ENCODE measurements at places on chromosomes 4 and X. TPM values are rescaled to one million over a fixed set of nuclear protein-coding genes. Genes with fewer than 3 reads are reported as not detected.

TCEAL5 gene
- not detected for total RNA-seq

PPBP gene
- not detected for total RNA-seq

DOK7 gene
- not detected for total RNA-seq

SLC6A14 gene
- not detected for total RNA-seq

DNA sequence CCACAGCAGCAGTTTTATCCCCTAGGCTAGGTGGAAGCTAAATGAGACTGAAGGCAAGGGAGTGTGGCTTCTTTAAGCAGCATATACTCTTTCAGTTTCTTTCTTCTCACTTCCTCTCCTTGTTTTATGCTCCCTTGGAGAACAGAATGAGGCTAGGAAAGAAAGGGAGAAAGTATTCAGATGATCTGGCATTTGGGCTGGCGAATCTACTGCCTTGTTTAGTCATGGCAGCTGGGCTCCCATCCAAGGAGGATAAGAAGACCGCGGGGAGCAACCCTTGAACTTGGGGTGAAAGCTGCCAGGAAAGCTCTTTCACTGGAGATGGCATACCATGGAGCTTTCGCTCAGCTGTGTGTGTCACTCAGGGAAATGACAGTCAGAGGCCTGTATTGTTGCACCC lies 72.1 kb downstream of the ARHGEF38 start:
- H3K4me1 ChIP-seq, result no peaks in the 10 kb centered on the region
- DNase-seq, result no peak
- H3K36me3 ChIP-seq, result no peaks in the 10 kb centered on the region
- H3K4me3 ChIP-seq, result no peak overlapping the region

DNA sequence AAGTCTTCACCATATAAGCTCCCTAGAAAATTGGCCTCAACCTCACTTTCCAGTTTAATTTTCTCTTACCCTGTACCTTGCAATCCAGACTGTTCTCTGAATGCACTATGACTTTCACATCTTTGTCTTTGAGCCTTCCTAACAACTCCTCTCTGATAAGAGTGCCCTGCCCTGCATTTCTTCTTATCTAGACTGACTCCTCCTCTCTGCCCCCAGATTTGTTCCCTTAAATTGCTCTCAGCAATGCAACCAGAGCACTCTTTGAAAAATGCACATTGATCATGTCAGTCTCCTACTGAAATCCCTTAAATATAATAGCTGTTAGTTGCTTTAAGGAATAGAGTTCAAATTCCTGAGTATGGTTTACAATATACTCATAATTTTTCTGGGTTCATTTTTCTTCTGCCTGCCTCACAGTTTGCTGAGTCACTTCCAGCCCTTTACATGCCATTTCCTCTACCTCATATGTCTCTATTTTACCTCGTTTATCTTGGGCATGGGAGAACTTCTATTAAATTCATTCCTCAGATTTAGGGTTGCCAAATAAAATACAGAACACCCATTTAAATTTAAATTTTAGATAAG lies 582.7 kb upstream of the AADAT start:
- H3K27ac ChIP-seq, result no peak overlapping the region
- H3K4me1 ChIP-seq, result no peaks in the 10 kb centered on the region
- no peaks in the 10 kb centered on the region for H3K36me3 ChIP-seq

GRCh38 chrX:117701050-117701449 lies 415.6 kb downstream of the KLHL13 start:
- DNase-seq, result no peak
- H3K27ac ChIP-seq, result no peak overlapping the region
- H3K4me1 ChIP-seq, result no peaks in the 10 kb centered on the region
- no peak overlapping the region for H3K4me3 ChIP-seq
- H3K27me3 ChIP-seq, result no peaks in the 10 kb centered on the region

GRCh38 chrX:139831017-139831416 lies 101.8 kb downstream of the ATP11C start:
- peaks cover 35% of the 10 kb centered on the region for H3K4me1 ChIP-seq
- H3K4me3 ChIP-seq, result no peak overlapping the region
- H3K27me3 ChIP-seq, result no peaks in the 10 kb centered on the region
- H3K36me3 ChIP-seq, result peaks cover under 1% of the 10 kb centered on the region

DNA sequence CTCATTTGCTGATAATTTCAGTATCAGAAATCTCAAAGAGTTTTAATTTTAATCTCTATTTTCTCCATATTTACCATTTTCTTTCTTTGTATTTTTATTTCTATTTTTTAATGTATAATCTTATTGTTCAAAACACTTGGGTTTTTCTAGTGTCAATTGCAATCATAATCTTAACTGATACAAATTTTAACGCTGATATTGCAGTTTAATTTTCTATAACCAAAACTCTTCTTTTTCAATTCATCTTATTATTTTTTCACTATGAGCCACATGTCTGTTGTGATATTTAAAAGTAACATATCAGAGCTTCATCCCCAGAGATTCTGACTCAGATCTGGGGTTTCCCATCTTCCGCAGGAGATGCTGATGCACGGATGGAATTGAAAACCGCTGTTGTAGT lies 16.2 kb downstream of the ADAM29 start:
- H3K27ac ChIP-seq, result no peak overlapping the region
- H3K4me1 ChIP-seq, result no peaks in the 10 kb centered on the region
- H3K36me3 ChIP-seq, result no peaks in the 10 kb centered on the region
- H3K27me3 ChIP-seq, result no peaks in the 10 kb centered on the region
- H3K4me3 ChIP-seq, result no peak overlapping the region
- DNase-seq, result no peak

GRCh38 chrX:108270739-108271396 lies 167.4 kb downstream of the COL4A6 start:
- no peaks in the 10 kb centered on the region for H3K36me3 ChIP-seq
- no peak for DNase-seq
- no peak overlapping the region for H3K27ac ChIP-seq

DNA sequence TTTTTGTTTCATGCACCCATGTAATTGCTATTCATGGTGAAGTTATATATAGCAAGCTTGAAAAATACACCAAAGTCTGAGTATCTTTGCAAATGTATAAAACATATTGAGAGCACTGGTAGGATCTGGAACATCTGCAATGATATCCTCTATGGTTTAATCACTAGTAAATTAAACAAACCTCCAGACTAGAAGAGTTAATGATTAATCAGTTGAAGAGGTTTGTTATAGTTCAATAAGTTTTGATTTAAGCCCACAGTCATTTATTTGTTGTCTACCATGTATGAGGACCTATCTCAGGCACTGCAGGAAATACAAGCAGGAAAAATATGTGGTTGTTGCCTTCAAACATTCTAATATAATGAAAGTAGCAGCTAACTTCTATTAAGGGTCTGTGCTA lies 16.5 kb downstream of the CYBB start:
- peaks cover 13% of the 10 kb centered on the region for H3K4me1 ChIP-seq
- no peaks in the 10 kb centered on the region for H3K27me3 ChIP-seq
- H3K27ac ChIP-seq, result no peak overlapping the region
- no peak for DNase-seq
- no peaks in the 10 kb centered on the region for H3K36me3 ChIP-seq
- no peak overlapping the region for H3K4me3 ChIP-seq

DNA sequence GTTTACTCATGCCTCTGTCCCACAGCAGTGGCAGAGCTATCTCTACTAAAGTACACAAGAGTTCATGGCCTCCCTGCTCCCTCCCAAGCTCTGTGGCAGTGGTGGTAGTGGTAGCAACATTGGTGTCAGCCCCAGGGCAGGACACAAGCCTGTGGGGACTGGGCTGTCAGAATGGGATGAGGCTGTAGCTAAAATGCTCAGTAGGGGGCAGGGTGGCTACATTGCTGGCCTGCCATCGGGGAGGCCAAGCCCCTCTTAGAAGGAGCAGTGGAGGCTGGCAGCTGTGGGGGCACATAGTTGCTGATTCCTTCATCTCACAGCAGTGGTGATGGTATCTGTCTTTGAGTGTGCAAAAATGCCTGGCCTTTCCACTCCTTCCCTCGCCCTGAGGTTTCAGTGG lies 461.7 kb downstream of the PCDH18 start:
- no peak for DNase-seq
- no peaks in the 10 kb centered on the region for H3K27me3 ChIP-seq
- no peaks in the 10 kb centered on the region for H3K36me3 ChIP-seq
- no peak overlapping the region for H3K4me3 ChIP-seq
- no peak overlapping the region for H3K27ac ChIP-seq
- H3K4me1 ChIP-seq, result no peaks in the 10 kb centered on the region

GRCh38 chr4:56909086-56909894 lies 1.6 kb downstream of the REST start:
- DNase-seq, result no peak
- no peaks in the 10 kb centered on the region for H3K27me3 ChIP-seq
- H3K4me3 ChIP-seq, result peak overlapping the region; percentile 94
- peak overlapping the region; percentile 96 for H3K27ac ChIP-seq
- H3K36me3 ChIP-seq, result peaks cover 28% of the 10 kb centered on the region
- peaks cover 41% of the 10 kb centered on the region for H3K4me1 ChIP-seq

- H3K27me3 ChIP-seq, result no peaks in the 10 kb centered on the region
- H3K36me3 ChIP-seq, result peaks cover 2% of the 10 kb centered on the region
- no peak overlapping the region for H3K4me3 ChIP-seq
- no peak overlapping the region for H3K27ac ChIP-seq
- peaks cover 17% of the 10 kb centered on the region for H3K4me1 ChIP-seq
Measured at GRCh38 chr4:70749313-70749712, 27.5 kb downstream of the RUFY3 start.

- no peaks in the 10 kb centered on the region for H3K27me3 ChIP-seq
- no peaks in the 10 kb centered on the region for H3K4me1 ChIP-seq
- no peak overlapping the region for H3K4me3 ChIP-seq
- no peak for DNase-seq
Measured at GRCh38 chrX:151745651-151746050, 11.1 kb downstream of the CNGA2 start.

- no peak for DNase-seq
- H3K27ac ChIP-seq, result no peak overlapping the region
Measured at GRCh38 chr4:142095886-142096605, 459.7 kb downstream of the IL15 start.

DNA sequence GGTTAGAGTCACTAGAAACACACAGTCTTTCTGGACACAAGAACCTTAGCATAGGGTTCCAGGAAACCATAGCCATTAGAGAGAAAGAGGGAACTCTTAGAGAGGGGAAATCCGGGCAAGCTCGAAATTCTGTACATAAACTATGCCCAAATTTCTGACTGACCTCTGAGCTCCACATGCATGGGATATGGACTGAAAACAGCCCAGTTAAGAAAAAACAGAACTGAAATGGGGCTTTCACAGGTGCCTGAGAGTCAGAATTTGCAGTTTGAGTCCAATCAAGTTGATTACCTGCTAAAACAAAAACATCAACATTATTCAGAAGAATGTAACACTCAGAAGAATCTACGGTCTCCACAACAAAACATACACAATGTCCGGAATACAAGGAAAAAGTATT lies 13.1 kb downstream of the DCHS2 start:
- H3K4me3 ChIP-seq, result no peak overlapping the region
- no peak for DNase-seq
- H3K27ac ChIP-seq, result no peak overlapping the region
- H3K36me3 ChIP-seq, result no peaks in the 10 kb centered on the region
- H3K4me1 ChIP-seq, result no peaks in the 10 kb centered on the region

GRCh38 chr4:7960790-7961655 lies 21.4 kb upstream of the AFAP1 start:
- H3K27me3 ChIP-seq, result peaks cover 32% of the 10 kb centered on the region
- H3K36me3 ChIP-seq, result peaks cover 2% of the 10 kb centered on the region
- peak overlapping the region; percentile 26 for H3K4me3 ChIP-seq
- peaks cover 50% of the 10 kb centered on the region for H3K4me1 ChIP-seq

- no peak for DNase-seq
- H3K4me1 ChIP-seq, result no peaks in the 10 kb centered on the region
- H3K27me3 ChIP-seq, result peaks cover 7% of the 10 kb centered on the region
- no peak overlapping the region for H3K4me3 ChIP-seq
Measured at GRCh38 chr4:119690871-119691270, 62.3 kb upstream of the PDE5A start.

DNA sequence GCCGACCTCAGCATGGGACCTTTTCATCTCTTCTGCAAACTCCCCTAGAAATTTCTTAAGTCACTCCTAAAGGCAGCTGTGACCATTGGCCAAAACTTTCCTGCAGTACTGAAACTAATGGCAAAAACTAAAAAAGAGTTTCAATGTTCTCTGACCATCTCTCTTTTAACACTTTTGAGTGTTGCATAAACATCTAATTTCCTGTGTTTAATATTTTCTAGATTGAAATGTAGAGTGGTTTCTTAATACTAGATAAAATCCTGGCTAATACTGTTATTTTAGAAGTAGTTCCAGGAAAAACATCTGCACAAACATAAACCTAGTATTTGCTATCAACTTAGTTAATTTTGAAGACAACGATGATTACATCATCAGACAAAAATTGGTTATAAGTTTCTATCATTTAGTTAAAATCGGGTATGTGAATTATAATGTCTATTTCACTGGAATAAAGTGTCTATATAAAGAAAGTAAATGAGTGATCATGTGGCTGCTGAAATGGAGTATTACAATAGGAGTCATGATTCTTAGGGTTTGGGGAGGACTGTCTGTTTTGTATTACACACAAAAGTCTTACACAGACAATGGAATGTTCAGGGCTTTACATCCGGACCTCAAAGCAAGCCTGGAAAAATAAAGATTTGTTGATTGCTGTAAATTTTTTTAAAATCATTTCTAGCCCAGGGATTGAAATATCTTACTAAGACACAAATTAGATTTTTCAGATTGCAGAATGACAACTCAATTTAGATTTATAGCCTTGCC lies 1323.4 kb downstream of the C4orf33 start:
- no peak for DNase-seq
- H3K4me1 ChIP-seq, result no peaks in the 10 kb centered on the region
- no peak overlapping the region for H3K27ac ChIP-seq
- H3K36me3 ChIP-seq, result no peaks in the 10 kb centered on the region
- H3K4me3 ChIP-seq, result no peak overlapping the region

- H3K4me3 ChIP-seq, result peak within 1 kb of the TSS; percentile 71
- peaks cover 16% of the 10 kb centered on the region for H3K4me1 ChIP-seq
- H3K36me3 ChIP-seq, result no peaks in the 10 kb centered on the region
- no peaks in the 10 kb centered on the region for H3K27me3 ChIP-seq
- peak within 1 kb of the TSS; percentile 67 for H3K27ac ChIP-seq
- DNase-seq, result peak; percentile 76
Measured at GRCh38 chrX:49878834-49879655, at the start of gene USP27X. Gene USP27X, plus strand, starts transcription at chrX:49879484. Its CDS starts 824 bp downstream, at chrX:49880308.

DNA sequence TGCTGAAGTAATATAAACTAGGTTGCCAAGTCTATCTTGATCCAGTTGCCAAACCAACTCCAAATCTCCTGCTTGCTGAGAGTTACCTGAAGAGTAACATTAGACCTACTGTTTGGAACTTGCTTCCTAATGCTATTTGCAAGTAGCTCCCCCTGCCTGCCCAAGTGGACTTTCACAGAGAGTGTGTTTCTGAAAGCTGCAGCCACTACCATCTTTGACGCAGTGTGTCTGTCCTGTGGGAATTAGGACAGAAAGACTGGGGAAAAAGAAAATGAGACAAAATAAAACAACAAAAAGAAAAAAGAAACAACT lies 195.0 kb upstream of the HS3ST1 start:
- no peaks in the 10 kb centered on the region for H3K4me1 ChIP-seq
- H3K27ac ChIP-seq, result no peak overlapping the region
- H3K36me3 ChIP-seq, result no peaks in the 10 kb centered on the region
- no peak for DNase-seq
- no peak overlapping the region for H3K4me3 ChIP-seq
- no peaks in the 10 kb centered on the region for H3K27me3 ChIP-seq

DNA sequence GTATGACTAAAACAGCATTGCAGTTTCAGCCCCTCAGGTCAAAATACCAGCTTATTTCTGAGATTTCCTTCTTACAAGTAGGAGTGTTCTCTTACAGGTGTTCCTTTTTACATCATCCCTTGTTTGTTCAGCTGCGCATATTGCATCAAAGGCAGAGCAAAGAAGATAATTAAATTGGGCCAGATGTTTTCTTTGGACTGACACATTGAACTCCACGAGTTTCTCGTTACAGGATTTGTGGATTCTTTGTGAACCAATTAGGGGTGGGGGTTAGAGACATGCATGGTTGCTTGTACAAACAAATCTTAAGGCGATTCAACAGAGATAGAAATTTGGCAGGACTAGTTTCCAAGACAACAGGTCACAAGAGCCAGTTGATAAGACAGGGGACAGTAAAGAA lies 95.7 kb downstream of the SPANXN4 start:
- no peaks in the 10 kb centered on the region for H3K4me1 ChIP-seq
- H3K27ac ChIP-seq, result no peak overlapping the region
- H3K4me3 ChIP-seq, result no peak overlapping the region
- H3K27me3 ChIP-seq, result no peaks in the 10 kb centered on the region
- H3K36me3 ChIP-seq, result no peaks in the 10 kb centered on the region

All from activated naive CD8-positive, alpha-beta T cell treated with anti-CD3 and anti-CD28 coated beads for 36 hours (primary cell).